ENCODE measurements at places on chromosomes 13 and 19. TPM values are rescaled to one million over a fixed set of nuclear protein-coding genes. Genes with fewer than 3 reads are reported as not detected.

Gene B3GLCT
- 26.8 TPM for total RNA-seq

Gene CBY2
- not detected for total RNA-seq

DNA sequence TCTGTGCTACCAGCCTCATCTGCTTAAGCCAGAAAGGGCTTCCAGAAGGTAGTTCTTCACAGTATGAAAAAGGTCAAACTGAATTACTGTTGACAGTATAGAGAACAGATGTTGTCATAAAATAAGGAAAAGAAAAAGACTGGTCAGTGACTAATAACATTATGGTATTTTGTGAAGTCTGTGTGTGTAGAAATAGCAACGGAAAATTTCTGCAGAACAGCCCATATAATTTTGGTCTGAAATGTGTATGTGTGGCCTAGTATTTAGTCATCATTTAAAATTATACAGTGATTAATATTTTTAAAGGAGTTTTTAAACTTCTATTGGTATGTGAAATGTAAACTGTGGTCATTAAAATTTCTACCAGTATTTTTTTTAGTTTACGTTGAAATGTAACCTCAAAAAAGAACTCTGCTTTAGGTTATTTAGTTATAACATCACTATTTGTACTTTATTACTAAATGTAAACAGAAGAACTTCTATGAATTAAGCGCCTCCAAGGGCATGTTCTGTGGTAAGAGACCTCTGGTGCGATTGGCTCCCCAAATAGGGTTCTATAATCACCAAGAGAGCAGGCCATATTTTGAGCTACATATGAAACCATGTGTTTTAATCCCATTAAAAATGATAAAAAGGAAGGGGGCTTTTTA, 3.3 kb upstream of the GPR183 start:
- H3K27ac ChIP-seq, result peak overlapping the region; percentile 40
- DNase-seq, result no peak
- H3K4me3 ChIP-seq, result no peak overlapping the region

Gene SOHLH2
- not detected for total RNA-seq

DNA sequence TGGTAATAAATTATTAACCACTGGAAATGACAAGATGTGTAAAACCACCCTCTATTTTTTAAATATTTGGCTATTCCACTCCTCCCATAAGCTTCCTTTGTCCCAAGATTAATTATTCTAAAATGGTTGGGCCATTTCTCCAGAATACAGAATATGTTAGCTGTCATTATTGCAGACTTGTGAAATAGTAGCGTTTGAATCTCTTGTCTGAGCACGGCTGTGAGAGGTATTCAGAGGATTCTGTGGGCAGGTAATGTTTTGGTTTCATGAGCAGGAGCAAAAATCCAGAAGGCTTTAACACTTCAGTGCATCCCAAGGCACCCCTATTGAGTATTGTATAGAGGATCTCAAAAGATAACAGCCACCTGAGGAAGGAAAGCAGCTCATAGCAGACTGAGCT, 256.0 kb downstream of the UQCRFS1 start:
- H3K27me3 ChIP-seq, result no peaks in the 10 kb centered on the region
- H3K36me3 ChIP-seq, result no peaks in the 10 kb centered on the region
- no peak for DNase-seq
- H3K4me3 ChIP-seq, result no peak overlapping the region
- H3K4me1 ChIP-seq, result no peaks in the 10 kb centered on the region
- H3K27ac ChIP-seq, result no peak overlapping the region

Gene ZNF677
- total RNA-seq, result 62.7 TPM

Gene CCNE1
- total RNA-seq, result 5.5 TPM

GRCh38 chr13:98411013-98411412, 165.9 kb downstream of the STK24 start:
- no peaks in the 10 kb centered on the region for H3K27me3 ChIP-seq
- no peaks in the 10 kb centered on the region for H3K36me3 ChIP-seq
- H3K4me1 ChIP-seq, result no peaks in the 10 kb centered on the region
- no peak for DNase-seq
- no peak overlapping the region for H3K4me3 ChIP-seq

Gene SYNE4
- total RNA-seq, result not detected

GRCh38 chr19:48745208-48745995, 1.3 kb downstream of the IZUMO1 start:
- no peaks in the 10 kb centered on the region for H3K36me3 ChIP-seq
- no peak overlapping the region for H3K4me3 ChIP-seq
- no peaks in the 10 kb centered on the region for H3K27me3 ChIP-seq
- no peak overlapping the region for H3K27ac ChIP-seq

GRCh38 chr13:112746044-112746443, 56.2 kb downstream of the ATP11A start:
- H3K36me3 ChIP-seq, result no peaks in the 10 kb centered on the region
- no peak overlapping the region for H3K4me3 ChIP-seq
- no peaks in the 10 kb centered on the region for H3K4me1 ChIP-seq
- H3K27ac ChIP-seq, result no peak overlapping the region
- peak; percentile 23 for DNase-seq

Data from uterus (tissue), 4 donors.